A549 (cell line): ENCODE measurements at places on chromosomes 5 and 9.
A peak's percentile ranks its signal among the peaks of the same experiment; 100 is the strongest.

DNA sequence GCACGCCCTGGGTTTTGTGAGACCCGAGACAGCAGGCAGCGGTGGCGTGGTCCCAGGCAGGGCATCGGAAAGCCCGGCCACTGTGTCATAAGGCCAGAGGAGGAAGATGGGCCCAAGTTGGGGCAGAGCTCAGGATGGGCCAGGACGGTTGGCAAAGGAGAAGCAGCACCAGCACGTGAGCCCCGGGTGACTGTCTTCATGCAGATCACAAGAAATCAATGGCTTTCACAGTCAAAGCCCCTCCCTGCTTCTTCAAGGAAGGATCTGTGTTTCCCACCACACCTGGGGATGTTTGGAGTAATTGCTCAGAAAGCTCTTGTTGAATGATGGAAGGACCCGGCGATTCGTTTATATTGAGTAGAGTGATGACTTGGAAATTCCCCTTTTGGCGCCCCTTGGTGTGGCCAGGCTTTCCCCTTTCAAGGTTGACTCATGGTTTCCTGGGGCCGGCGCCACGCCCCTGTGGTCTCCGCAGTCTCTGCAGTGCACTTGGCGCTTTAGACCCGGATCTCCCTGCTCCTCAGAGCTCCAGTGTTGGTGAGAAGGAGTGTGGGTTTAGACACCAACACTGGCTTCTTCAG lies 52.1 kb downstream of the IL31RA start:
- no peak for DNase-seq

- no peak for DNase-seq
Measured at GRCh38 chr5:132528866-132529634, 14.3 kb downstream of the IL5 start.

DNA sequence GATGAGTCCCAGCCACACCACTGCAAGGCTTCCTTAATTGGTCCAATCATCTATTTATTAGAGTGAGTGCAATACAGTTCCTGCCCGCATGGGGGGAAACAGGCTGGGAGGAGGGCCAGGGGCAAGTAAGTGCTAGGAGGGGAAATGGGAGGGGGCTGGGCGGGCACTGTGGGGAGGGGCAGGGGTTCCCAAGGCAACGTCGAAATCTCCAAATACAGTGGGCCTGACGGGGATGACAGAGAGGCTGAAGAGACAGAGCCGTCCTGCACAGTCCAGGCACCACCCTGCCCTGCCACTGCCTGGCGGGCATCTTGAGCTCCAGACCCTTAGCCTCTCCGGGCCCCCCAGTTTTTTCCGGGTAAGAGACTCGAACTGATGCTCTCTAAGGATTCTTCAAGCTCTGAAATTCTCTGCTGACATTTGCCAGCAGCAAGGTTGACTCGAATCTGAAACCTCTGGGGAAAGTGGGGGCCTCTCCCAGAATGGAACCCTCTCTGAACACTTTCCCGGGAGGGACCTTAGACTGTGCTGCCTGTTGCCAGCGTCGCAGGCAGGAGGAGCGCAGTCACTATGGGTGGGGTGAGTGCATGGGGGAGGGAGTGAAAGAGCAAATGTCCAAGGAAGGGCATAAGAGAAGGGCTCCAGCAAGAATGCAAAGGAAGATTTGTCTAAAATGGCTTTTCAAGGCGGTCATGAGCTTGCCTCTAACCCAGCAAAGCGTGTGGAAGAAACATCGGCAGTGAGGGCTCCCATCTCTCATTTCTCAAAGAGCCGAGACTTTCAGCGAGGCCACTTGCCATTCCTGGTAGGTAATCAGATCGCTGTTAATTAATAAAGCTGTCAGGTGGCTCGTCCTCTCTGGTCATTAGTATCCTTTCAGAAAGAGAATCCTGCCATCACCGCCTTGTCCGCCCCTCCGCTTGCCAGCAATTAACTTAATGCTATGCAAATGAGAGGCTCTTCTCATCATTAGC lies 99.0 kb downstream of the GTF3C4 start:
- DNase-seq = peak; percentile 56

DNA sequence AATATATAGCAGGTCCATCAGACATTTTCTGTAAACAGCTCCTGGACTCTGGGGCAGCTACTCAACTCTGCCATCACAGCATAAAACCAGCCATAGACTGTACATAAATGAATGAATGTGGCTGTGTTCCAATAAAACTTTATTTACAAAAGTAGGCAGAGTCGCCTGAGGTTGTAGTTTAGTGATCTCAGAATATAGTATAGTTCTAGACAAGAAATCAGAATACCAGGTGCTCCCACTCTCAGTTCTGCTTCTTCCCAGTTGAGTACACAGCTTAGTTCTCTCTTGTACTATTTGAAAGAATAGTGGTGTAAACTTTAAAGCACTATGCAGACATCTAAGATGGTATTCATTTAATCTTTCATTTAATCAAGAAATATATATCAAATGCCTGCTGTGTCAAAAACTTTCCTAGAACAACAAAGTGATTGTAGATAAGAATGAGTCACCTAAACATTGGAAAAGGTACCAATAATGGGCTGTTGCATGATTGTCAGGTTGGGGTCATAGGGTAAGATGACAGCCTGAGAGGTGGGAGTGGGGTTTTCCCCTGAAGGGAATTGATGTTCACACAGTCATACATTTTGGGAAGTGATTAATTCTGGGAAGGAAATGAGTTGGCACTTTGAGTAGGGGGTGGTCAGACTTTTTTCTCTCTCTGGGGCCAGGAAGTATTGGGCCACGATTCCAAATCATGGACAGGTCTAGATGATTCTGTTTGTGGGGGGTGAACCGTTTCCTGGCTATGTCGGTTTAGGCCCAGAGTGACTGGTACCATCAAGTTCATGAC lies 37.0 kb downstream of the TNFSF8 start:
- DNase-seq = no peak

GRCh38 chr5:68319706-68320412 lies 104.3 kb downstream of the PIK3R1 start:
- DNase-seq = peak; percentile 83
